ENCODE measurements at places on chromosomes 4 and X. TPM values are rescaled to one million over a fixed set of nuclear protein-coding genes. Genes with fewer than 3 reads are reported as not detected.

Gene FAM53A
- polyA plus RNA-seq: 2.6 TPM

Gene FAM184B
- 0.85 TPM for polyA plus RNA-seq

Gene TRMT10A
- polyA plus RNA-seq: 10.6 TPM

Gene TRAPPC11
- 41.4 TPM for polyA plus RNA-seq

Gene TBC1D8B
- 7.0 TPM for polyA plus RNA-seq

Gene FRAS1
- 65.5 TPM for polyA plus RNA-seq

All from left renal pelvis (tissue), 4 donors.